ENCODE measurements at places on chromosomes 6 and 20.

DNA sequence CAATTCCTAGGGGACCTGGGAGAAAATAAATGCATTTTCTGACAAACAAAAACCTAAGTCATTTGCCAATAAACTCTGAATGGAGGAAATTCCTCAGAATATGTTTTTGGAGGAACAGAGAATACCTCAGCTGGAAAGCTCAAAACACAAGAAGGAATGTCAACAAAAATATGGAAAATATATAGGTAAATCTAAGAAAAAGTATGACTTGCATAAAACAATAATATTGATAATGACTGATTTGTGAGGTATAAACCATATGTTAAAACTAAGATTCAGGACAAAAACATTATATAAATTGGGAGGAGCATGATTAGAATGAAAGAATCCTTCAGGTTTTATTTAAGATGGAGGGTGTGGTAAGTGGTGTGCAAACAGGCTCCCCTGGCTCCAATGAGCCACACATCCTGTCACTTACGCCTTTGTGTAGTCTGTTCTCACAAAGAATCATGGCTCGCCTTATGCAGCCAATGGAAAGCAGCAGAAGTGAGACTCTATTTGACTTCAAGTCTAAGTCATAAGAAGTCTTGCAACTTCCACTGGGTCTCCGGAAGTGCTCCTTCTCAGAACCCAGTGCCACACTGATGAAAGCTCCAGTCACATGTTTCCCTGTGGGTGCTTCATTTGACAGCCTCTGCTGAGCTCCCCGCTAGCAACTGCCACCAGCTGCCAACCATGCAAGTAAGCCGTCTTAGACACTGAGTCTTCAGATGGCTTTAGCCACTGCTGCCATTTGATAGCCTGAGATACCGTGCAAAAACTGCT lies 8.1 kb downstream of the CFAP61 start:
- no peak for DNase-seq

GRCh38 chr6:79605968-79606764 lies 25.0 kb upstream of the SH3BGRL2 start:
- DNase-seq = no peak

- no peak for DNase-seq
Measured at GRCh38 chr20:60046011-60046413, 87.8 kb downstream of the CDH26 start.

DNA sequence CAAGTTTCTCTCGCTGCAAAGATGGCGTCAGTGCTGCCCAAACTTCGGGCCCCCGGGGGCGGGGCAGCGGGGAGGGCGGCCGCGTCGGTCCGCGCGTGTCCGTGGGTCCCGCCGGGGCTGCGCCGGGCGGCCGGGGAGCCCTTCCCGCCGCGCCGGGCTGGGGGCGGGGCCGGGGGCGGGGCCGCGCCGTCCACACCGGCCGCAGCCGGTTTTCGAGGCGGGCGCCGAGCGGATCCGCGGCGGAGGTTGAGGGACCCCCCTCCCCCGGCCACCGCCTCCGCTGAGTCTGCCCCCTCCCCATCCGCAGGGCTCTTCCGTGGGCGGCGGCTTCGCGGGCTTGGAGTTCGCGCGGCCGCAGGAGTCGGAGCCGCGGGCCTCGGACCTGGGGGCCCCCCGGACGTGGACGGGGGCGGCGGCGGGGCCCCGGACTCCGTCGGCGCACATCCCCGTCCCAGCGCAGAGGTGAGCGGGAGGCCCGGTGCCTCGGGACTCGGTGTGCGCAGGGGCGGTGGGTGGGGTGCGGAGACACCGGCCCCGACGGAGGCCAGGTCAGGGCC lies 572 bp downstream of the SLC2A4RG start:
- no peak for DNase-seq

DNA sequence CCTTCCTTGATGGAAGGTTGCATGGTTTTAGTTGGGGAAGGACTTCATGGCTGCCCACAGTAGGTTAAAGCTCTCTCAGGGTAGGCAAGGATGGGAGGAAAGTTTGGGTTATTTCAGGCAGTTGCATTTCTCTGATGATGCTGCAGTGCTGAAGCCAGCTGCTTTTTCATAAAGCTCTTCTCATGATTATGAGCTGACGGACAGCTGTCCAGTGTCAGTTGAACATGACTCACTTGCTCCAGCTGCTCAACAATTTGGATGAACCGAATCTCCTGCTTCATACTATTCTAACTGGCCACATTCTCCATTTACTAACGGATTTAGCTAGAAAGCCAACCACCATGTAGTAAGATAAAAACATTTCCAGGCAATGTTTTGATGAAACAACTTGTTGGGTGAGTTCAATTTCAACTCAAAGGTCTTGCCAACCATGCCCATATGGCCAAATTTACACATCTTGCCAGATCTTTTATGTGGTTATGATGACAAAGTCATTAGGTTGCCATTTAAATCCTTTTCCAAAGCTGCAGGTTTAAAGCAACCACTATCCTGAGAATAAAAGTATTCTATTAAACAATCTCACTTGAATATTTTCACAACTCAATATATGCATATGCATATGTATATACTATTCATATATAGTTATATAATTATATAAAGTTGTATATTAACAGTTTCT lies 125.9 kb downstream of the HS3ST5 start:
- DNase-seq = no peak

DNA sequence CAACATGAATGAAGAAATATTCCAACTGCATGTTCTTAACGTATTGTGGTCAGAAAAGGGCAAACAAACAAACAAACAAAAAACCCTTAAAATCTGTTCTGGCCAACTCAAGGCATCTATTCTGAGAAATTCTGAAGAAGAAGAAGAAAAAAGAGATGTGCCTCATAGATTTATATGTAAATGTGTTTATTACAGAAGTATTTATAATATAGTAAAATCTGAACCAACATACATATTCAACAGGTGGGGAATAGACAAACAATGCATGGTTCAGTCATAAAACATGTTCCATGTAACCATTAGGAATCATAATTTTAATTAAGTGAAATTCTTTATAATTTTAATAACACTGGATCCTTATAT lies 616 bp downstream of the BTN3A2 start:
- no peak for DNase-seq

DNA sequence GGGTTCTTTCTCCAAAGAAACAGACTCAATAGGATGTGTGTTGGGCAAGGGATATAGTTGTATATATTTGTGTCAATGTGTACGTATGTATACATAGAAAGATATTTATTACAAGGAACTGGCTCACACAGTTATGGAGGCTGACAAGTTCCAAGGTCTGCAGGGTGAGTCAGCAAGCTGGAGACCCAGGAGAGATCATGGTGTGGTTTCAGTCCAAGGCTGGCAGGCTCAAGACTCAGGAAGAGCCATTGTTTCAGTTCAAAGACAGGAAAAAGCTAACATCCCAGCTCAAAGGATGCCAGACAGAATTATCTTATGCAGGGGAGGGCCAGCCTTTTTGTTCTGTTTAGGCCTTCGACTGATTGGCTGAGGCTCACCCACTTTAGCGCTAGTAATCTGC lies 89.9 kb upstream of the RALGAPA2 start:
- DNase-seq = no peak

DNA sequence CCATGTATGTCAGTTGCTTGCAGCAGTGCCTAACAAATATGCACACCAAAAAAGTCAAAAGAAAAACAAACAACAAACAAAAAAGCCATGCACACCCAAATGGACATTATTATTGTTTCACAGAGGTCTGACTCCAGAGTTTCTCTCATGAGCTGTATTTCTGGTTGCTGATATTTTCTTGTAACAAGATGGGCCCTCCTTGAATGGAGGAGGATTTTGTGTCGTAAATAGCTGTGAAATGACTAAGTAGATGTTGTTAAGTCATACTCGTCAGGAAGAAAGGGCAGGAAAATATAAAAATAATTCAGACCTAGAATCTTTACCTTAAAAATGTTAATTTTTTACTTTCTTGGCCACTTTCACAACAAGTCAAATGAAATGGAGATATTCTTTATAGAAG lies 96.0 kb downstream of the PLEKHG1 start:
- no peak for DNase-seq

DNA sequence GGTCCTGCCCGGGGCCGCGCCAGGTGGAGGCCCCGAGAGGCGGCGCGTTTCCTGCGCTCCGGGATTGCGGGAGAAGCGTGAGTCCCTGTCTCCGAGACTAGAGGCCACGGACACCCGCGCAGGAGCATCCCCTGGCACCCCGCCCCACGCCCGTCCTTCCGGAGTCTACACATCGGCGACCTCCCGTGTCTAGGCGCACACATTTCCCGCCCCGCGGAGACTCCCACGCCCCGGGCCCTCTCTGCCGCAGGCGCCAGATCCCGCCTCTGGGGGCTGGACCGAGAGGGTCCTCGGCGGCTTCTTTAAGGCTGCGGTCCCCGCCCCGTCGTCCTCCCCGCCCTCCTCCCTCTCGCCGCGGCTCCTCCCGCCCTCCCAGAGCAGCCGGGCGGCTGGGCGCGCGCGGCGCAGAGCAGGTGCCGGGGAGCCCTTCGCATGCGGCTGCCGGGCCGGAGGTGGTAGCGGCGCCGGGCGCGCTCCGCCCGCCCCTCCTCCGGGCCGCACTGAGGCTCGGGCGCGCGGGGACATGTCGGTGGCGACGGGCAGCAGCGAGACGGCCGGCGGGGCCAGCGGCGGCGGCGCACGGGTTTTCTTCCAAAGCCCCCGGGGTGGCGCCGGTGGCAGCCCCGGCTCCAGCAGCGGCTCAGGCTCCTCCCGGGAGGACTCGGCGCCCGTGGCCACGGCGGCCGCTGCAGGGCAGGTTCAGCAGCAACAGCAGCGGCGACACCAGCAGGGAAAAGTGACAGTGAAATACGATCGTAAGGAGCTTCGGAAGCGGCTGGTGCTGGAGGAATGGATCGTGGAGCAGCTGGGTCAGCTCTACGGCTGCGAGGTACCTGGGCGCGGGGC lies at the start of gene PPP1R14C:
Gene PPP1R14C (plus strand): TSS at position 375 of the 846 bp plus-strand sequence. CDS start 149 bp downstream, at position 524.
- no peak for DNase-seq

DNA sequence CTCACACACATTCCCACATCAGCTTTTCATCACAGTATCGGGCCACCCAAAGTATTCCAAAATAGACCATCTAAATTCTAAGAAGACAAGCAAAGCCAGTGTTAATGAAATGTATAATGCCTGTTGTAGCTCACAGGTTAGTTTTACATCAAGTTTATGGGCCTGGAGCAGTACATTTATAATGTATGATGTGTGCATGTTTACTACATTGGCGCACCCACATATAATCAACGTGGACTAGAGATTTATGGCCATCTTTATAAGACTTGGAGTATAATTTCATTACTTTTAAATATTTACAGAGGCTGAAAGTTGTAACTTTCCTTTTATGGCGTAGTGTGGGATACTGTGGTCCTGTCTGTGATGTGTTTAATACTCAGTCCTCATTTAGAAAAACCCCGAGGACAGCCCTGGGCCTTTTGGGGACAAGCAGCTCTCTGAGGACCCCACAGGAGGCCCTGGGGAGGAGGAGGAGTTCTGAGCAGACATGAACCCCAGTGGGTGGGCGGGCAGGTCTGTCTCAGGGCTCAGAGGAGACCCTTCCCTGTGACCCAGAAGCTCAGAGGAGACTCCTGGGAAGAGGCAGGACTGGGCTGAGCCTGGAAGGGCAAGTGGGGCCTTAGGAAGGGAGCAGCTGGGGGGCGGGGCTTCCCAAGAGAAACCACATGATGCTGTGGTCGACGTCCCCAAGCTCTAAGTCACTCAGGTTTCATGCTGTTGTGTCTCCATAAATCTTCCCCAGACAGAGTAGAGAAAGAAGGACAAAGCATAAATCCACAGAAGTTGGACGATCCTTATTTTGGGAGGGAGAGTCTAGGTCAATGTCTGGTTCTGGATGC lies 232.1 kb downstream of the PREX1 start:
- no peak for DNase-seq

GRCh38 chr20:6966721-6967120 lies 199.2 kb downstream of the BMP2 start:
- DNase-seq = no peak

GRCh38 chr6:4518506-4518905 lies 257.7 kb upstream of the CDYL start:
- no peak for DNase-seq

- DNase-seq = no peak
Measured at GRCh38 chr20:44342248-44342647, 5.4 kb downstream of the R3HDML start.

DNA sequence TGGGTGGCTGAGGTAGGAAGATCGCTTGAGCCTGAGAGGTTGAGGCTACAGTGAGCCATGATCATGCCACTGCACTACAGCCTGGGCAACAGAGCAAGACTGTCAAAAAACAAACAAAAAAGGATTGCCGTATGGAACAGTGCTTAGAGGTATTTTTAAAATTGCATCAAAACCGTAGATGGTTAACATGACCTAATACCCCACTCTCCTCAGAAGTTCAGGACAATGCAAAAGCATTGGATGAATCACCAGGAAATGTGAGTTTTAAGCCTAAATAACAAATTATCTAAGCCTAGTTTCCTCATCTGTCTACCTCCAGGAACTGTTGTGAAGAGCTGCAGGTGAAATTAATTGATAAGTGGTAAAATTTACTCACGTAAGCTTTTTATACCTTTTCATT lies 123.8 kb upstream of the ID4 start:
- no peak for DNase-seq

DNA sequence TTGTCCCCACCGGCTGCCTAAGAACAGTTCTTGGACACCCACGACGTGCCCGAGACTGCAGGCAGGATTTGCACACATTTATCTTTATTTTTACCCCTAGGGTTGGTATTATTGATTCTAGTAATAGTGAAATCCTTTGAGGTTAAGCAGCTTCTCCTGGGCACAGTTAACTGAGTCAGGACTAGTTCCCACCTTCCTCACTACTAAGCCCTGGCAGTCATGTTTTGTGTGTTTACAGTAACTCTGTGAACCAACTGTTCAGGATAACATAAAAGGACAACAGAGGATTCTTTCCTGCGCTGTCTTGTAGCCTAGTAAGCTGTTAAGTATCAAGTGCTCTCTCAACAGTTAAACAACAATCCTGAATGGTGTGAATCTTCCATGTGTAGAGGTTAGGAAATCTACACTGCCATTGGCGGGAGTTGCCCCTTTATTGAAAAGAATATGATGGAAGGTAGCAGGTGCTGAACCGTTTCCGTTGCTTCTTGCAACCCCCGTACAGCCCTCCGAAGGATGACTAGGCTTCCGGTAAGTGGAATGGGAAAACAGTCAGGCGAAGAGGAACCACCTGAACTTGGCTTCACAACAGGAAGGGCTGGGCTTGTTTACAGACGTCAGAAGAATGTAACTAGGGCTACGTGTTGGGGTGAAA lies 979 bp upstream of the SOD2 start:
- no peak for DNase-seq

- DNase-seq = no peak
Measured at GRCh38 chr20:24657196-24657595, 187.8 kb downstream of the SYNDIG1 start.

- DNase-seq = no peak
Measured at GRCh38 chr6:87944541-87944954, 103.1 kb upstream of the SPACA1 start.

DNA sequence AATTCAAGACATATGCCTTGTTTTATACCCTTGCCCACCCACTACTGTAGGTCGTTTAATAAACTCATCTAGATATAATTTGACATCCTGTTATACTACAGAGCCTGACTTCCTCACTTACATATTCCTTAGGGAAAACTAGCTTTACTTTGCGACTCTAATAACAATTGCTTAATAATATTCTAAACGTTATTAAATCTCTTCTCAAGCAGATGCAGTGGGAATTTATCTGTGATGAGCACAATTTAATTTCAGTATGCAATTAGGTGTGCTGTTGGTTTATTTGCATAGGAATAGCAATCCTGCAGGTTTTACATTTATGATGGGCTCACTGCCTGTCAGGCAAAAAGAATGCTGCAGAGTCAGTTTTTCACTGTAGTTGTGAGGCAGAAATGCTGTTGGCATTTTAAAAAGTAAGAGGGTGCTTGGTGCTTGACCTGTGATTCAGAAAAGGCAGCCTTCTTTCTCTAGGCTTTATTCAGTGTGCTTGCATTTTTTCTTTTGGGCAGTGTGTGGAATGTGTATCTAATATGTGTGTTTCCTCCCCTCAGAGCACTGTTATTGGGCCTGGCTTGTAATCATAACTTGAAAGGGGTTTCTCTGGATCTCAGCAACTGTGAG lies 152.3 kb upstream of the SCGN start:
- DNase-seq = no peak
